Stimulated activated CD8-positive, alpha-beta memory T cell treated with anti-CD3 and anti-CD28 coated beads, Interleukin-15, amount 100 ng/mL, for 4 hours (primary cell): ENCODE measurements at places on chromosomes 12 and 14.
A peak's percentile ranks its signal among the peaks of the same experiment; 100 is the strongest.

DNA sequence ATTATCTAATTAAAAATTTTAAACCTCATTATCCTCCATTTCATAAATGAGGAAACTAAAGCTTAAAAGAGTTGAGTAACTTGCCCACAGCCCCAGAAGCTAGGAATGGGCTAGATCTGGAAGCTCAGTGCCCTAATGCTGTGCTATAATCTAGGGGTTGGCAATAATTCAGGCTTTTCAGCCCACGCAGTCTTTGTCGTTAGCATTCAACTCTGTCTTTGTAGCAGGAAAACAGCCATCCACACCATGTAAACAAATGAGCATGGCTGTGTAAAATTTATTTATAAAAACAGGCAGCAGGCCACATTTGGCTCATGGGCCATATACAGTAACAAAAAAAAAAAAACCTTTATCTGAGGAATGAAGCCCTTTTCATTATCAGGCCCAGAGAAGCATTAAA lies 92.4 kb upstream of the OVCH1 start:
- no peak for DNase-seq

- DNase-seq = no peak
Measured at GRCh38 chr12:52682381-52682660, 2.1 kb upstream of the KRT1 start.

DNA sequence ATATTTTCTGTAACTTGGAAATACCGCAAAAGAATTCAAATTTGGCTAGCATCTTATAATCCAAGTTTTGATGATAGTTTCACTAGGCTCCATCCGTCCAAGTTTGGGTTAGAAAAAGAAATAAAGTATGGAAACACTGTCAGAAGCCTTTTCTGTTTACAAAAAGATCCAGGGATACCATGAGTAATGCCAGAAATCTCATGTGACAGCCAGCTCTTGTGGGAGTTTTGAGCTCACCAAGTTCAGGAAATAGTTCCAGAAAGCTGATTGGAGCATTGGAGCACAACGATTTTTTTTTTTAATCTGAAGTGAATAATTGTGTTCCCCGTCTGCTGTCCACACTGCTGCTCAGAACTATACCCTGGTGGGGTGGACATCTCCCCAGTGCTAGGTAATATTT lies 229.7 kb upstream of the NPAS3 start:
- DNase-seq = no peak

GRCh38 chr14:102088012-102088792 lies 1.4 kb upstream of the HSP90AA1 start:
- DNase-seq = peak; percentile 53
